ENCODE measurements at places on chromosomes 16 and 17.

- no peak for DNase-seq
These were observed 538.5 kb upstream of the CDH11 start for GRCh38 chr16:65660390-65660789.

GRCh38 chr17:75834928-75835653 is 9.1 kb downstream of the UNC13D start:
- DNase-seq: no peak

- no peak for DNase-seq
These were observed 702 bp downstream of the IRX5 start for GRCh38 chr16:54931120-54932014.

- DNase-seq: no peak
These were observed 159.4 kb downstream of the ENGASE start for GRCh38 chr17:79233916-79234551.

GRCh38 chr17:1217089-1217385 is 37.3 kb upstream of the ABR start:
- DNase-seq: no peak

- DNase-seq: no peak
These were observed 13.8 kb upstream of the GSDMA start for GRCh38 chr17:39949028-39949427.

- no peak for DNase-seq
These were observed 142.6 kb upstream of the CRHR1 start for GRCh38 chr17:45641541-45641940.

- DNase-seq: no peak
These were observed at the start of gene OMG for GRCh38 chr17:31297090-31297489. Gene OMG (minus strand): TSS chr17:31297239. CDS start chr17:31296331, 908 bp downstream.

- no peak for DNase-seq
These were observed 8.7 kb downstream of the GSE1 start for GRCh38 chr16:85621698-85622428.

Data from activated naive CD4-positive, alpha-beta T cell treated with anti-CD3 and anti-CD28 coated beads, Interleukin-2, amount 50 U/mL, for 16 hours (primary cell).